Stimulated activated CD8-positive, alpha-beta memory T cell treated with anti-CD3 and anti-CD28 coated beads, Interleukin-7, amount 100 ng/mL, for 1 hour (primary cell): ENCODE measurements at places on chromosomes 3 and 15.

GRCh38 chr3:104548401-104548800, 818.3 kb upstream of the ALCAM start:
- DNase-seq = no peak

GRCh38 chr3:125356140-125357026, 18.7 kb downstream of the ZNF148 start:
- DNase-seq = no peak

DNA sequence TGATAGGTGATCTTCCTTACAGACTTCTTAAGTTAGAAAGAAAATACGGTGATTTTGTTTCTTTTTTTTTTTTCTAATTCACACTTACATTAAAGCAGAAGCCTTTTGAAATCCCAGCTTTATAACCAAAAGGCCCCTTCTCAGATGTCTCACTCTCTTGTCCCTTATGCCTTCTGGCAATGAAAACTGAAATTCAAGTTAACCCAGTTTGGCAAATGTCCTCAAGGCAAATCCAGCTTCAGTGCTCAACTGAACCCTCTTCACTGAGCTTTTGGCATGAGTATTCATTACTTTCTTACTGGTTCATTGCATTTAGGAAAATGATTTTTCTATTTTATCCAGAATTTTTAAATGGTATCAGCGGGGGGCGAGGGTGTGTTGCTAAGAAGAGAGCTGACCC, 17.0 kb downstream of the PLCH1 start:
- no peak for DNase-seq

DNA sequence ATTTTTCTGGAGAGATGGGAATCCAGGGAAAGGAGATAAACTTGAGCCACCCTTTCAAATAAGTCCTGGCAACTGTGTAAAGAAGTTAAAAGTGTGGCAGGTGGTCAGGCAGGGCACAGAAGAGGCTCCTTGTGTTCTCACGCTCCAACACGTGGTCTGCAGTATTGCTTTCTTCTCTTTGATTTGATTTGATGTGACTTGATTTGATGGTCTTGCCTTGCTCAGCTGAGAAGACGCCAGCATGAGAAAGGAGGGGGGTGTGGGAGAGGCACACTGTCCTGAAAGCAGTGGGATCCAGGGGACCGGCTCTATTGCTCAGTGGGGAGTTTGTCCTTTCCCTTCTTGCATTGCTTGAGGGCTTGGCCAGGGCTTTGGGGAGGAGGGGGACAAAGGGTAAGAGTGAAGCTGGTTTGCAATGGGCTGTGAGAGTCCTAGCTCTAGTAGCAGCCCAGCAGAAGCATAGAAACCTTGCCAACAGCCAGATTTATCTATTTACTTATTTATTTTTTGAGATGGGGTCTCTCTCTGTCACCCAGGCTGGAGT, 25.7 kb upstream of the NEO1 start:
- DNase-seq = no peak

DNA sequence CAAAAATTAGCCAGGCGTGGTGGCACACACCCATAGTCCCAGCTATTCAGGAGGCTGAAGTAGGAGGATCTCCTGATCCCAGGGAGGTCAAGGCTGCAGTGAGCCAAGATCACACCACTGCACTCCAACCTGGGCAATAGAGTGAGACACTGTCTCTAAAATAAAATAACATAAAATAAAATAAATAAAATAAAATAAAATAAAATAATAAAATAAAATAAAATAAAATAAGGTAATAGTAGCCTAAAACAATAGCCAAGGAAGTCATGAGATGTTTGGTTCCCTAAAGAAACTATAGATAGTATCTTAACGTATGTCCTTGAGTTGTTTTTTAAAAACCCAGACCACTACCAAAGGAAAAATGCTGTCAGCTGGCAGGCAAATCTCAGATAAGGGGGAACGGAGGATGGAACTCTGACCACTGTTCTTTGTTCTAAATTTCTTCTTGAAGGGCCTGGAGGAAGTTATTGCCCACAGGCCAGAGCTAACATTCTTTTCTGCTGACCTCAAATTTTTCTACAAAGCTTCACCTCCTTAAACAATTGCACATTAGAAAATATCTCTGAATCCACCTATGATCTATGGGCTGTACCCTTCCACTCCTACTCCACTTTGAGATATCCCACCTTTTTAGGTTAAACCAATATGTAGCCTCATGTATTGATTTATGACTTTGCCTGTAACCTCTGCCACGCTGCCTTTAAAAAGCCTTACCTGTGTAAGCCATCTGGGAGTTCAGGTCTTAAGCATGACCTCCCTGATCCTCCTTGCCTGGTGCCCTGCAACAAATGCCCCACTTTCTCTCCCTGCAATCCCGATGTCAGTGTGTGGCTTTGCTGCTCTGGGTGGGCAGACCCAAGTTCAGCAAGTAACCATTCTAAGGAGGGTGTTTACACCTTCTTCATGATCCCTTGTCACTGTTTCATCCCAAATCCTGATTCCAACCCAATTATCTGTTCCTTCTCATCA, 126.2 kb upstream of the BHLHE40 start:
- DNase-seq = no peak

DNA sequence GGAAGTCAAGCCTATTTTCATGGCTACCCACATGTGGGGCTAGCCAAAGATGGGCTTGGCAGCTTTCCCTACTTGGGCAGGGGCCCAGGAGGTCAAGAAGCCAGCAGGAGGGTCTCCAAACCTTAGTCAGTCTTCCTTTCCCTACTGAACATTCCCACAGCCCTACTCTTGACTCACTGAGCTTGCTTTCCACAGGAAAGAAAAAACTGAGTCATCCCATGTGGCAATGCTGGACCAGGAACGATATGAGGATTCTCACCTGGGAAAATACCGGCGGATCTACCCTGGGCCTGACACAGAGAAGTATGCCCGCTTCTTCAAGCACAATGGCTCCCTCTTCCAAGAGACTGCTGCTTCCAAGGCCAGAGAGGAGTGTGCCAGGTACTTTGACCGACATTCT, 3.7 kb upstream of the NGRN start:
- no peak for DNase-seq

- no peak for DNase-seq
Observed at GRCh38 chr3:194808640-194809097, 123.0 kb downstream of the FAM43A start.

- no peak for DNase-seq
Observed at GRCh38 chr15:82126346-82126745, 80.5 kb upstream of the MEX3B start.

DNA sequence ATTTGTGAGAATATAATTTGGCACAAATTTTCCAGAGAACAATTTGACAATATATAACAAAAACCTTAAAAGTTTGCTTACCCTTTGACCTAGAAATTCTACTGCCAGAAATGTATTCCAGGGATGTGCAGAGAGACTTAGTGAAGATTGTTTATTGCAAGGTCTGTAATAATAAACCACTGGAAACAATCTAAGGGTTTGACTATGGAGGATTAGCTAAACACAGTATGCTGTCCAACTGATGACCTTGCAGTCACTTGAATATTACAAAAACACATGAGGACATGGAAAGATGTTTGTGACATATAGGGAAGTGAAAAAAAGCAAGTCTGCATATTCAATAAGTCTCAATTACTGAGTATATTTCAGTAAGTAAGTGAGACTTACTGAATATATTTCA, 48.1 kb upstream of the CDV3 start:
- DNase-seq = no peak
